Stimulated activated CD4-positive, alpha-beta T cell treated with anti-CD3 and anti-CD28 coated beads, Interleukin-4, amount 100 ng/mL, for 48 hours (primary cell): ENCODE measurements at places on chromosomes 6 and 20.
A peak's percentile ranks its signal among the peaks of the same experiment; 100 is the strongest.

DNA sequence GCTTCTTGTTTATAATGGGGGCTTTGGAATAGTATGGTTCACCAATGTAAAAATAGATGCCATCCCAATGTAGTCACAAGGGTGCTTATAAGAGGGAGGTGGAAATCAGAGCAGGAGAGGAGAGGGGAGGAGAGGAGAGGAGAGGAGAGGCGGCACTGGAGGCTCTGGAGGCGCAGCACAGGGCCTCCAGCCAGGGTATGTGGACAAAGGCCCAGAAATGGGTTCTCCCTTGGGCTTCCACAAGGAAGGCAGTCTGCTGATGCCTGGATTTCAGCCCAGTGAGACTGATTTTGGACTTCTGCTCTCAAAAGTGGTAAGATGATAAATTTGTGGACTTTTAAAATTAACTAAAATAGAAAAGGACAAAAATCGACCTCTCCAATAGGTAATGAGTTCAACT, 116.8 kb downstream of the RNASET2 start:
- DNase-seq, result no peak

DNA sequence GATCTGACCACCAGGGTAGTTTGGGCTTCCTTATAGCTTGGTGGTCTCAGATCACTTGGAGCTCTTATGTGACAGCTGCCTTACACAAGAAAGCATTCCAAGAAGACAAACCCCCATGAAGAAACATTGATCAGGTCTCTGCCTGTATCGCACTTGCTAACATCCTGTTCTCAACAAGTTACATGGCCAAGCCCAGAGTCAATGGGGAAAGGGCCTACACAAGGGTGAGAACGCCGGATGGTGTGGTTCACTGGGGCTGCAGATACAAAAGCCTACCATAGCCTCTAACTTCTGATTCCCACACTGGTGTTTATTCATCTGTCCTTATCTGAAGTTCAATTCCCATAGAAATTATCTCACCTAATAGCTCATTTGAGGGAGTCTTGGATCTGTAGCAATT, 235.5 kb downstream of the SYNDIG1 start:
- DNase-seq, result no peak

- DNase-seq, result no peak
Measured at GRCh38 chr6:15296735-15297134, 50.9 kb downstream of the JARID2 start.

GRCh38 chr6:43298565-43299337, 691 bp downstream of the SLC22A7 start:
- DNase-seq, result no peak

- no peak for DNase-seq
Measured at GRCh38 chr6:132122871-132123270, 171.7 kb upstream of the CCN2 start.

GRCh38 chr6:27052731-27053082, 194.8 kb upstream of the PRSS16 start:
- no peak for DNase-seq

DNA sequence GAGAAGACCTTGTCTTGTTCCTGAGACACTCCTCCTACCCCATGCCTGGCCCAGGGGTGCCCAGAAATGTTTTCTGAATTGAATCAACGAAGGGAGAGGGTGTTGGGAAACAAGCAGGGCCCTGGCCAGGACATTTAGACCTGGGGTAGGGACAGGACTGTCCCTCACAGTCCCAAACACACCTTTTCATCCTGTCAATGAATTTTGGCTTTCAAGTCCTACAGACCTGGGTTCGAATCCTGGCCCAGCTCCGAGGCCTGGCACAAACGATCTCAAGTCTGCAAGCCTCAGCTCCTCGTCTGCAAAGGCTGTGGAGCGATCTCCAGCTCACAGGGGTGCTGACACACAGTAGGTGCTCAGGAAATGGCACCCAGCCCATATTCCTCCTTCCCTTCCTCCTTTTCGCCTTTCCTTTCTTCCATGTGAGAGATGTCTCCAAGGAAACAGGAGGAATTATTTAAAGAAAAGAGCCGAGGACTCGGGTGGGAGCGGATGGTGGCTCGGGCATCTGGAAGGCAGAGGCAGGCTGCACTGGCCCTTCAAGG, 7.3 kb upstream of the DLGAP4 start:
- DNase-seq, result no peak

- DNase-seq, result no peak
Measured at GRCh38 chr6:81977486-81977885, 225.0 kb upstream of the TENT5A start.

DNA sequence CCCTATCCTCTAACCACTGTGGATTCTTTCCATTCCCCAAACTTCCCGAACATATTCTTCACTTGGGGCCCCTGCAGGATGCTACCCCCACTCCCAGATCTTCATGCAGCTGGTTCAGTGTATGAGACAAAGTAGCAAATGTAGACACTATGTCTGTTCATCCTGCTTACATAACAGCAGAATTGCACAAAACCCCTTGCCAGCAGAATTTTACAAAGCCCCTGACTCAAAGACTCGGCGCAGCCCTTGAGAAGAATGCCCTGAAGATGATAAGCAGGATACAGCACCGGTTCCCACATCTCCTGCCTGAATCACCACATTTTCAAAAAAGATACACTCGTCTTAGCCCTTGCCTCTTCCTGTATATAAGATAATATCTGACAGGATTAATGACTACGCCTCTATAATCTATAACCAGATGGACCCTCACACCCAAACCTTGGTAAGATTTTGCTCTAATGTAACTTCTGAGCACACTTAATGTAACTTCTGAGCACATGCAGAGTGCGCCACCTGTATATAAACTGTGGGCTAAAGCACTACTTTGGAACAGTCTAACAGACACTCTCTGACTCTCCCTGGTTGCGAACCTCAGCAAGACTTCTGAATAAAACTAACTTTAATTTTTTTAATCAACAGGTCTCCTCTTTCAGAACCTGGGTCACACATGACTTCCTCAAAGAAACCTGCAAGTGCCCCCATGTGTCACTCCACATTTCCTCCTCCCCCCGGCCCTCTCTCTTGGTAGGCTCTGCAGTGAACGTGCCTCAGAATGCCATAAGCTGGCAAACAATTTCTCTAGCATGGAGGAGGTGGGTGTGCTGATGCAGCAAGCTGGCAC, 28.7 kb downstream of the RALGAPA2 start:
- DNase-seq, result no peak

- no peak for DNase-seq
Measured at GRCh38 chr20:40743141-40743775, 54.2 kb upstream of the MAFB start.

GRCh38 chr6:34095741-34096140, 50.1 kb downstream of the GRM4 start:
- no peak for DNase-seq

- DNase-seq, result peak; percentile 16
Measured at GRCh38 chr6:26501482-26501986, 1.4 kb downstream of the BTN1A1 start.

GRCh38 chr6:31597006-31597405, 4.2 kb upstream of the NCR3 start:
- no peak for DNase-seq

DNA sequence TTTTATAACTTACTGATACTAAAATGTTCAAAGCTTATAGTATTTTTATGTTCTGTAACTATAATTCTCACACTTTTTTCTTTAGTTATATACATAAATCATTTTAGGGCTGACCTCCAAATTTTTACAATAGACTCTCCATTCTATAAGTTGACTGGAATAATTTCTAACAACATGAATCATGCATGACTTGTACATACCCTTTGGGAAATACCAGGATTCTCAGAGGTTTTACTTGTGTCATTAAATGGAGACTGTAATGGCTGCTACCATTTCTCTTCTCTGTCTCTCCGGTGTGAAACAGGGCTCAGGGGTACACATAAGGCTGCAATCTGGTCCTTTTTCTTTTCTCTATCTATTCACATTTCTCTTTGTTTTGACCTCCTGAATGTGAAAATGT, 222.2 kb upstream of the FLRT3 start:
- DNase-seq, result no peak

DNA sequence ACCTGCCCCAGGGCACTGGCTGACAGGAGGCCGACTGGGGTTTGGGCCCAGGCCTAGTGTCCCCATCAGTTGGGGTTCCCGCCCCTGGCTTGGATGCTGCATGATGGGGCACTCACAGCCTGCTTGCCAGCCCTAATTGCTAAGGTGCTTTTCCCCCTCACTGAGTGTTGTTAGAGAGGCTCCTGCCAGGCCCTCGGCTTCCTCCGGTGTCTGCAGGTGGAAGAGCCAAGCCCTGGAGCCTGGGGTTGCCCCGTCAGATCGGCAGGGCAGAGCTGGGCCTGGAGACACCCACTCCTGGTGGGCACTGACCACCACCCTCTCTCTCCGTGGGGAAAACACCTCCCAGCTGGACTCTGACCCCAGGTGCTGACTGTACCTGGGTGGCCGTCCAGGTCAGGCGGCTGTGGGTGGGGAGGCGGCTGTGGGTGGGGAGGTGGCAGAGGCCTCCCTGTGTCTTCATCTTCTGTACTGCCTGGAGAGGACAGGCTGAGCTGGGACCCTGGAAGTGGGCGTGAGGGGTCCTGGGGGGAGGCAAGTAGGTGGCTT, 6.0 kb upstream of the CABLES2 start:
- no peak for DNase-seq

GRCh38 chr20:3238616-3239025, 369 bp downstream of the SLC4A11 start:
- DNase-seq, result peak; percentile 40

DNA sequence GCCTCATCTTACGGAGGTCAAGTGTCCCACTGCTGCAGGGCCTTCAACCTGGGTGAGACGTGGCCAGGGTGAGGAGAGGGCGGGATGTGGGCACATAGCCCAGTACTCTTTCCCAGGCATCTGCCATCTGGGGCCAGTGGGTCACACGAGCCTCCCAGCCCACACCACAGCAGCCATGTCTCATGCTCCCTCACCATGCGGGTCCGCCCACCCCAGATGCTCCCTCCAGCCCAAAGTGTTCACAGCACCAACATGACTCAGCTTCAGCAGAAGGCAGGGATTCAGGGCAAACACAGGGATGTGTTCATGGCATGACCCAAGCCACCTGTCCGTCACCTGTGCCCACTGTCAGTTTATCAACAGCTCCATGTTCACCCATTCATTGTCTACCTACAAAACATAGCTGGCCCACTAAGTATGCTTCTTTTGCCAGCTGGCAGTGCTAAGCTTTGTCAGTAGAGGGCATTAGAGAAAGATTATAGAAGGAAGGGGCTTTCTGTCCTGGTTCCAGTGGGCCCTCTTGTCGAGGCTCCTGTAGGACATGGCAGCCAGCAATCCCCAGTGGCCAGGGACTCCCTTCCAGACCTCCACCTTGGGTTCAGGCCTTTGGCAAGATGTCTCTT, 109.2 kb downstream of the FOXF2 start:
- DNase-seq, result no peak

GRCh38 chr20:44117296-44118184, 69.4 kb downstream of the JPH2 start:
- DNase-seq, result no peak

DNA sequence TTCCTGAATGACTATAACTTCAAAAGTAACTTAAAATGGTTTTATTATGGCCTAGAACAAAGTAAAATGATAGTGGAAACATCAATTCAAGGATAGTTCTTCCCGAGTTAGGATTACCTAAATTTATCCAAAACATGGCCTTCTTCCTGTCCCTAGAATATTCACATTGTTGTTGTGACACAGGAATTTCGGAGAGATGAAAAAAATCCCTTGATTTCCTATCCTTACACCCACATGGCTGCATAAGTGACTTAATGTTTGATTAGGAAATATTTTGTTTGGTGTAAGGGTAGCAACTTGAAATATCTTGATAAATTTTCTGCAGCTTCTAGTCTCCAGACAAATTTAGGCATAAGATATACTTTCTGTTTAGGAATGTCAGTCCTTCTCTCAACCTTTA, 27.8 kb downstream of the ZNF451 start:
- DNase-seq, result no peak

DNA sequence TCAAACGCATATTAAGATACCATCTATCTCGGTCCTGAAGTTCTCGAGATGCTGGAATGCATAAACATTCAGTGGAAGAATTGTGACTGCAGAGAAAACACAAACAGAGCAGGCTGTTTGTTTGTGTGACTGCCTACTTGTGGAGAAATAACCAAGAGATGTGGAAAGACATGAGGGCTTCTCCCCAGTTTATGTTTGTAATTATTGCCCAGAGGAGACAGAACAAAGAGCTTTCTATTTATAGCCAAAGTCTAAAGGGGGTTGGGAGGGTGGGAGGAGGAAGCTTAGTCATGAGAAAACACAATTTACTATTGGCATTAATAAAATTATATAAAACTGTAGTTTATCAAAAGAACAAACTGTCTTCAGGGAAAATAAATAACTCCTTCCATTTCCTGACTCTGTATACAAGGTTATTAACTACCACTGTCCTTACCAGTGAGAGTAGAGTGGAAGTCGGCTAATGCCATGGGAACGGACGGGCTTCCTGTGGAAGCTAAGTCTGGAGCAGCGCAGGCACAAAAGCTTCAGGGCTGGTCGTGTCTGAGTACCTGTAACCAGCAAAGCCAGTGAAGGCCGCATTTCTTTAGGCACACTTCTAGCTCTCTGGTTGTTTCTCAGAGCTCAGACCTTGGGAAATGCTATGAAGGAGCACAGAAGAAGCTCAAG, 200.2 kb upstream of the SUPT3H start:
- DNase-seq, result no peak
